RCC 7860 (cell line): ENCODE measurements at places on chromosomes 1 and 21.

DNA sequence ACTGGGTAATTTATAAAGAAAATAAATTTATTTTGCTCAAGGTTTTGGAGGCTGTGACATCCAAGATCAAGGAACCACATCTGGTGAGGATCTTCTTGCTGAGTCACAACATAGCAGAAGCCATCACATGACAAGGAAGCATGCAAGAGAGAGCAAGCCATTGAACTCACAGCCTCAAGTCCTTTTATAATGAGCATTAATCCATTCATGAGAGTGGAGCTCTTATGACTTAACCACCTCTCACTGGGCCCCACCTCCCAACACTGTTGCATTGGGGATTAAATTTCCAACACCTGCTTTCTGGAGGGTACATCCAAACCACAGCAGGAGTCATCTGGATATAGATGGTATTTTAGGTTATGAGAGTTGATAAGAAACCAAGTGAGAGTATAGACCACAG lies 20.6 kb upstream of the EGLN1 start:
- DNase-seq, result no peak

DNA sequence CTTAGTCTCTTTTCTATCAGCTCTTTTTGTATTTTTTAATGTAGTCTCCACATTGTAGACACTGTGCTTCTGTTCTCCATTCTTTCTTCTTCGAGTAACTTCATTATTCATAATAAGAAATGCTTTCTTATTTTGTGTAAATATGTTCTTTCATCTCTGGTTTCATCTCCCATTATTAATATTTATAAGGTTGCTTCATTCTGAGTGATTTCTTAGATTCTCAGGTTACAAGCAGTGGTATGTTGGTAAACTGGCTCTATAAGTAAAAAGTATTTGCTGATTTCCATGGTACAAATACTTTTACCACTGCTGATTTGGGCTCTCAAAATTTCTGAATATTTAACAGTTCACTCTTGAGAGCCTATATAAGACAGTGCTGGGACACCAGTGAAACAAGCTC lies 81.3 kb downstream of the CDC14A start:
- no peak for DNase-seq

GRCh38 chr1:205301205-205301821 lies 20.2 kb downstream of the NUAK2 start:
- DNase-seq, result peak; percentile 97

DNA sequence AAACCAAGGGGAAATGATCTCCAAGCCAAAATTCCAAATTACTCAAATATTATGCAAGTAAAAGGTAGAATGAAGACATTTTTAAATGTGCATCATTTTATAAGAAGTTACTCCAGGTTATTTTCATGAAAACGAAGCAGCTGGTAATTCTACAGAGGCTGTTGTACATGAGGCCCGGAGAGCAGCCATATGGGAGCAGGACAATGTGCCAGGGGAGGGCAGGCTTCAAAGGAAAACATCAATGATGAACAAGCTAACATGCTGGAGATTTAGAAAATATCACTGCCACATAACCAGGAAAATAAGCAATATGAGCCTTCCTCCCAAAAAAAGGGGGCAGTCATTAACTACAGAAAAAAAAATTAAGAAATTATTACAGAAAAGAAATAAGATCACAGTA lies 109.1 kb downstream of the TIAM1 start:
- DNase-seq, result no peak

- DNase-seq, result no peak
Observed at GRCh38 chr21:42433946-42434551, 30.3 kb downstream of the UBASH3A start.

- DNase-seq, result no peak
Observed at GRCh38 chr1:200626853-200627534, 6.4 kb upstream of the KIF14 start.

GRCh38 chr1:34144766-34145165 lies 20.3 kb downstream of the CSMD2 start:
- DNase-seq, result no peak

DNA sequence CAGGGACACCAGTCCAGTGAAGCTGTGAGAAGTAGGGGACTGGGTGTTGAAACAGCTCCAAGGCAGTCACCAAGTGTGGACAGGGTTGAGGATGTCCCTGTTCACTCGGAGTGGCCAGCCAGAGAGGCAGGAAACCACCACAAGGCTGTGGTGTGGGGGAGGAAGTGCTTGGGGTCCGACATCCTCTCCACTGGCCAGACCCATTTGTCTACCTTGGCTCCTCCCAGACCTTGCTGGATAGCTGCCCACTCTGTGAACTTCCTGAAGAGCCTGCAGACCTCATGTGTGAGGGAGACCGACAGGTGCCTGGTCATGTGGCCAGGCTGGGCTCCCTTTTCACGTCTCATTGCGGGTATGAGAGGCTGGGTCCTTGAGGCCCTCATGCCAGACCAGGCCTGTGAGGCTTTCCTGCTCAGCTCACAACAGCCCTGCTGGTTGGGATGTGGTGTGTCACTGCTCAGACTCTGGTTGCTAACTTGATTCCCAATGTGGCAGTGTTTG lies 21.8 kb downstream of the CYP4B1 start:
- DNase-seq, result no peak

DNA sequence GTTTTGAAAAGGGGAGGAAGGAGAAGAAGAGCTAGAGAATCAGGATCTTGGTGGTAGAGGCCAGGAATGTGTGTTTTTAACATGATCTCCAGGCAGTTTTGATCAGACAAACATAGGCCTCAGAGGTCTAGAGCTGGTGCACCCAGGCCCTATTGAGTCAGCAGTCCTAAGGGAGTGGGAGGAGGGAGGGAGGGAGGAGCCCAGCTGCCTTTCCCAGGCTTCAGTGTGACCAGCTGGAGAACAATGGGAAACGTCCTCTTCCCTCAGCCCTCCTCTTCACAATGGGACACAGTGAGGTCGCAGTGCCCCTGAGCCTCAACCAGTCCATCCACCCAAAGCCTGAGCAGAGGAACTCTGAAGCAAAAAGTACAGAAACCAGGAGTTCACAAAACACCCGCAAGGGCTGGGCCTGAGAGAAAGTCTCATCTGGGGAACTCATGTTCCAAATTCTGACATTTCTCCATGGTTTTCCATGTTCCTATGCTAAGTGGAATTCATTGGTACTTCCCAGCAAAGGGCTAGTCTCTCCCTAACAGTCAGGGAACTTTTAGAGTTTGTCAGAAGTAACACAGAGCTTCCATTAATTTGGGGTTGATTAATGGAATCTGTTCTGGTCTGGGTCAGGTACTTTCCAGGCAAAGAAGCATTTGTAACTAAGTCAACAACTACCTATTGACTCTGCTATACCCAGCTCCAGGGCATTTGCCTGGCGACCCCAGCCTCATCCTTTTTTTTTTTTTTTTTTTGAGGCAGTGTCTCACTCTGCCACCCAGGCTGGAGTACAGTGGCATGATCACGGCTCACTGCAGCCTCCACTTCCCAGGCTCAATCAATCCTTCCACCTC lies 37.5 kb downstream of the ELAPOR1 start:
- DNase-seq, result peak; percentile 25
